ENCODE measurements at places on chromosomes 3 and 15.

DNA sequence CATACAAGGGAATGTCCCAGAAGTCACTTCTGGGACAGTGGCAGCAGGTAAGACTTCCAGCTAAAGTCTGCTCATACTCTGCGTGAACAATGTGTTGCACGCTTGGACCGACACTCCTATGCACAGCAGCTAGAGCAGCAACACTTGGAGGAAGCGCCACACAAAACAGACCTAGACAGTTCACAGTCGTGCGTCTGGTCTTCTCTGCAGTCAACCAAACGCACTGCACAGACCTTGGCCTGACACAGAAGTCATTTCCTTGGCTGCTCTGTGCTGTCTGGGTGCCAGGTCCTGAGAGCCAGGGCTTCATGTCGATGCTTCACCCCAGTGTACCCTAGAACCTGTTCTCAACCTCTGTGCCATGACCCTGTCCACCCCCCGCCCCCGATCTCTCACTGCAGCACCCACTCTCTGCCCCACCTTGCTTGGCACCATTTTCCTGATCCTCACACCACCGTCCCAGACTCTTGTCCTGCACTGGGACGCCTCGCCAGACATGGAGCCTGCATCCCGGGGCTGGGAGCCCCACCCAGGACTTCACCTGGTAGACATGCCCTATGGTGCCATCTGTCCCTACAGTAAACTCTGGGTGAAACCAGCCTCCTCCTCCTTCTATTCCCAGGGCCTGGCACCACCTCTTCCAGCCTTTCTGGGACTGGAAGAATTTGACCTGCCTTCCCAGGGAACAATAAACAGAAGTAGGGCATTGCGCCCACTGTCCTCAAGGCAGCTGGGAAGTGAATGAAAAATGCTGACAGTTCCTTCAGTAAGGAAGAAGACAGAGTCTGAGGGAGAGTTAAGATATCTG is 3.1 kb downstream of the ATP10A start:
- DNase-seq = peak; percentile 37

- DNase-seq = no peak
These were observed 13.0 kb downstream of the UACA start for GRCh38 chr15:70750203-70750869.

GRCh38 chr15:64502551-64502950 is 42.2 kb downstream of the ZNF609 start:
- no peak for DNase-seq

- no peak for DNase-seq
These were observed 185.7 kb downstream of the CGGBP1 start for GRCh38 chr3:87873136-87873535.

DNA sequence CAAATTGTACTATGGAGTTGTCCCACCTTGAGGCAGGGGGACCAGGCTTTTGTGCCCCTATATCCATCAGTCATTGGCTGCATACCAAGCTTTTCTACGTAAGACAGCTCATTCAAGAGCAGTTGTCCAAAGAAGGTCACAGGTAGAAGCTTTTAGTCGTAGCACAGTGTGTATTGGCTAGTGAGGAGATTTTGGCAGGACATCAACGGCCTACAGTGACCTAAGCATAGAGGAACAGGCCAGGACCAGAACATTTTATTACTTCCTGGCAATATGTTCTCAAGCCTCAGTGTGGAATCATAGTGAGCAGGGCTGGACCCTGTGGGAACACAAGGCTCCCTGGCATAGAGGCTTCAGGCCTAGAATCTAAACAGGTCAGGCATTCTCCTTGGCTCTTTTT is 105.4 kb upstream of the ANKRD28 start:
- DNase-seq = no peak

GRCh38 chr15:51030649-51031316 is 63.9 kb downstream of the TNFAIP8L3 start:
- DNase-seq = no peak

DNA sequence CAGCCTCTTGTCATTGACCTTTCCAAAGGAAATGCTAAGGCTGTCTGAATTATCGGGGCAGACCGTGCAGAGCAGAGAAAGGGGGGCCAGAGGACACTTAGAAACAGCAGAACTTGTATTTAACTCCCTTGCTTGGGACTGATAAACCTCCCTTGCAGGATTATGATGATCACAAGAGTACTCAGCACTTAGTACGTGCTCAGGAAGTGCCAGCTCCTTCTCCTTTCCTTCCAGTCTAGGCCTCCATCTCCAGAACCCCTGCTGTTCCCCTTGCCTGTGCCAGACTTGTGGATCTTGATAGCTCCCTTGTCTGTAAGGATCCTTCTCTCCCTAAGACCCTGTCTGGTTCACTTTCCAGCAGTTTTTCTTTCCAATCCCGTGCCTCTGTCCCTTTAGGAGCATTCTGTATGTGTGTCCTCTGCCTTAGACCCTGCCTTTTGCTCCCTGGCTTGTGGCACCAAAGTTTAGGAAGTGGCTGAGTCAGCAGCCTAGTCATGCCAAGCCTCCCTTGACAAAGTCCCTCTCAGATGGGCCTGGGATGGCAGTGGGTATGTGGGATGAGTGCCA is 747 bp downstream of the SORD start:
- peak; percentile 4 for DNase-seq

- DNase-seq = no peak
These were observed 247.7 kb downstream of the PLCL2 start for GRCh38 chr3:17132286-17133115.

DNA sequence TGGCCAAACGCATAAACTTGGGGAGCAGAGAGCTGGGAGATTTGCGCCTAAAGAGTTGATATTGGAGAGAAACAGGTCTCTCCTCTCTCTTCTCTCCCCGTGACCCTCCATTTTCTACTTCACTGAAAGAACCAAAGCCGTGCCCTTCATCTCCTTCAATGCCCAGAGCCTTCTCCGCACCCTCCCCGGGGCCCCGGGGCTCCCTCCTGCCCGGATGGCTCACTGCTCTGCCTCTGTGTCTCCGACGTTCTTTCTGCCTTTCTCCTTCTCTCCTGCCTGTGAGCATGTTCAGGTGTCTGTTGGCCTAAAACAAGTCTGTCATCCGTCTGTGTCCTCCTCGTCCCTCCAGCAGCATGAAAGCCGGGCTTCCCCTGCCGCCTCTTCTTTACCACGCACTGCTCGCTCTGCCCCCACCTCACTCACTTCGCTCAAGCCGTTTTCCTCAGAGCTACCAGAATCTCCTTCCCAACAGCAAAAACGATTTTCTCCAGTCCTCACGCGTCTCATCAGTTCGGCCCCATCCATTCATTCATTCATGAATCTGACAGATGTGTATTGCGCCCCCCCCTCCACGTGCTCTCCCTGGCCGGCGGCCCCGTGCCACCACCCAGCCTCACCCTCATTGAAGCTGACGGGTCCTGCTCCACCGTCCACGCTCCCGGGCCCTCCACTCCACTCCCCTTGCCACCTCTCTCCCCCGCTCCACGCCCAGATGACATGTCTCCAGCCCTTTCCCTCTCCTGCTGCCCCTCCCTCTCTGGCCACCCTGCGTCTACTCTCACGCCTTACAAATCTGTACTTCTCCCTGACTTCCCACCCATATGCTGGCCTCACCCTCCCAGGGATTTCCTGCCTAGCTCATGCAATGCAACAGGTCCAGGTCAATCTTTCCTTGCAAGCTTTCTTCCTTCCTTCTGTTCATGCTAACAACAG is 10.2 kb downstream of the MUC4 start:
- no peak for DNase-seq

DNA sequence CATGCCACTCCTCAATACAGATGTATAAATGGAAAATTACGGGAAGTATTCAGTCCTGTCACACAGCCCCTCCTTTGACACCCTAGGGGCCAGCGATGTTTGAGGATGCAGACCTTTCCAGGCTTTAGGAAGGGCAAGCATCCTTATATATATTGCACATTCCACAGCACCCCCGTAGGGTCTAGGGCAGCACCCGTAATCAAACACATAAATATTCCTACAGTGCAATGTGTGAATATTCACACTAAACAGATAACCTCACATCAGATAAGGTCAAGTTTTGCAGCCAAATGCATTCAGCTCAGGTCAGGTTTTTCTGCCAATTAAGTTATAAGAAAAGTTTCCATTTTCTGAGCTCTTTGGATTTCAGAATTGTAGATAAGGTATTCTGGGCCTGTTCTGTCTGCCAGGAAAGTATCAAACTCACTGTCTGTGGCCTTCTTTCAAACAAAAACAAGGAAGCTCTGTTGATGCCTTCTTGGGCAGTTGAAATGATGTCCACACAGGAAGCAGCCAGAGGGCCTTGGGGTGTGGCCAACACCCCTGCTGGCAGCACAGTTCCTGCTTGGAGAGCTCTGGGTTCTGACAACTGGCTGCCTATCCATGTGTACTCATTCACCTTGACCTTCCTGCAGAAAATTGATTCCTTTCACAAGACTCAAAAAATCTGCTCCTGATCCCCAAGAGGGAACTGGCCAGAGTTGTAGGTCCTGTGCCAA is 427.0 kb downstream of the NTRK3 start:
- no peak for DNase-seq

- peak; percentile 68 for DNase-seq
These were observed 13.6 kb downstream of the MRPS25 start for GRCh38 chr3:15051531-15051930.

DNA sequence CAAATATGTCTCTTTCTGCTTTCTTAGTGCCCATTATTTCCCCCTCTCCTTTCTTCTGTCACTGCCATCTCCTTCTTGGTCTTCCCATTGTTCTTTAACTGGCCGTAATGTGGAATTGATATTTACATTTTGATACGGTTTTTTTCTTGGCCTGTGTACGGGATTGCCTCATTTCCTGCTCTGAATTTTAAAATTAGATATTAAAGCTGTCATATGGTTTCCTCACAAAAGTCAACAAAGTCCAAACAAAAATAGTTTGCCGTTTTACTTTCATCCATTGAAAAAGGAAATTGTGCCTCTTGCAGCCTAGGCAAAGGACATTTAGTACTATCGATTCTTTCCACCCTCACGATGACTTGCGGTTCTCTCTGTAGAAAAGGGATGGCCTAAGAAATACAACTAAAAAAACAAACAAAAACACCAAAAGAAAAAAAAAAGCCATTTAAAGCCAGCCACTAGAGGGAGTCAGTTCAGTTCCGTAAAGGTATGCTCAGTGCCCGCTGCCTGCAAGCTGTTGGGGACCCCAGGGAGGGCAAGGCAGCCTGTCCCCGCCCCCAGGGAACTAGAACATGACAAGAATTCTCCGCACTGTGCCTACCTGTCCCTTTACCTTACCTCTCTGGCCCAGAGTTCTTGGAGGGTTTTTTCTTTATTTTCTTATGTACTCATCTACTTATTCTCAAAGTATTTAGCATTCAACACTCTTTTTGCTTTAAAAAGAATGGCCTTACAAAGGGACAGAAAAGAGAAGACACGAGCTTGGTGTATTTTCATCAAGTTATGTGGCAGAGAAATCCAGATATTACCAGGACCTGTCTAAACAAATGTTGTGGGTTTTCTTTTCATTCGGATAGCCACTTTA is 30.0 kb upstream of the NR2E3 start:
- DNase-seq = peak; percentile 37

DNA sequence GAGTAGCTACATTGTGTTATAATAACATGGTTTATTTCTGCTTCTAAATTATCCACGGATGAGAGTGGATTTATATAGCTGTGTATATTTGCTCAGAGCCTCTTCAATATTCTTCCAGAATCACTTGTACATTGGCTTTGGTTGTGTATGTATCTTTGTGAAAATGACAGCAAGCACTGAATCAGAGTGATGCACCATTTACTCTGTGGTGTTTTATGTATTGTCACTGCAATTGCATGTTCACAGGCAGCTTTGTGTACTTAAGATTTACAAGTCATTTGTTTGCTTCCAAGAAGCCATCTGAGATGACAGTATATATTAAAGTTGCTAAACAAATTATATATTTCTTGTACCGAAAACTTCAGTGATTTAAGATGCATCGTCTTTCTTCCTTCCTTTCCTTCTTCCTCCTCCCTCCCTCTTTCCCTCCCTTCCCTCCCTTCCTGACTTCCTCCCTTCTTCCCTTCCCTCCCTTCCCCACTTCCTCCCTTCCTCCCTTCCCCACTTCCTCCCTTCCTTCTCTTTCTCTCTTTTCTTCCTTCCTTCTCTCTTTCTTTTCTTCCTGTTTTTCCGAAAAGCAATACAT is 362.3 kb upstream of the GOLIM4 start:
- DNase-seq = no peak

GRCh38 chr3:178435575-178435974 is 100.7 kb upstream of the KCNMB2 start:
- DNase-seq = no peak

DNA sequence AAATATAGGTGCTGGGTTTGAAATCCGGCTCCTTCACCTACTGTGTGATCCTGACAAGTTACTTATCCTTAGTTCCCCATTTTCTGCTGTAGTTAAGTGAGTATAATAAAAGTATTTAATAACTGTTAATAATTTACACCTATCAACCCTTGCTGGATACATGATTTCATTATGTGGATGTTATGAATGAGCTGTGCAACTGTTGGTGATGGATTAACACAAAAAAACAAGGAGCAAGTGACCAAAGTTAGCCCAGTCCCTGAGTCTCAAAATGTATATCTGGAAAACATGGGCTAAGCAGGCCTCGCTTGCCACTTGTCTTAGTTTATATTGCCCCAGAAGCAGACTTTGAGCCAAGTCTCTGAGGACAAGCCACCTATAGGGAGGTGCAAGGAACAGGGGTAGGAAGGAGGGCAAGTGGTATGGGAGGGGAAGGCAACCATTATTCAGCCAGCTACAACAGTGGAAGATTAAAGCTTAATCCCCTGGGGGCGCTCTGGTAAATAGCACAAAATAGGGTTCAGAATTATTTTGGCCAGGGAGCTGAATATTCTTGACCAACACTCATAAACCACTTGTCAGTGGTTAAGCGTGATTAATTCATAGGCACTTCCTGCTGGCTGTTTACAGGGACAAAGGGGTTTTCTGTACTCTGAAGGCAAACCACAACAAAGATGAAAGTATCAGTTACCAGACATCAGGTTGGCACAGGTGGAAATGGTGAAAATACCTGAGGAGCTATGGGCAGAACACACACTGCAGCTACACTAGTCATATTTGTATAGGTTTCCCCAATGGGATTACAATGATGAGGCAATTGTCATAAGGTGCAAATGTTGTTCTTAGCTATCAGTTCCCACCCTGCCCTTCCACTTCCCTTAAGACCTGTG is 76.2 kb downstream of the TRIM42 start:
- no peak for DNase-seq

- DNase-seq = no peak
These were observed 141.2 kb downstream of the NEK11 start for GRCh38 chr3:131167867-131168266.

- DNase-seq = no peak
These were observed 428.4 kb upstream of the MDFIC2 start for GRCh38 chr3:70740872-70741271.

GRCh38 chr15:66646308-66646707 is 55.7 kb upstream of the SMAD6 start:
- no peak for DNase-seq

DNA sequence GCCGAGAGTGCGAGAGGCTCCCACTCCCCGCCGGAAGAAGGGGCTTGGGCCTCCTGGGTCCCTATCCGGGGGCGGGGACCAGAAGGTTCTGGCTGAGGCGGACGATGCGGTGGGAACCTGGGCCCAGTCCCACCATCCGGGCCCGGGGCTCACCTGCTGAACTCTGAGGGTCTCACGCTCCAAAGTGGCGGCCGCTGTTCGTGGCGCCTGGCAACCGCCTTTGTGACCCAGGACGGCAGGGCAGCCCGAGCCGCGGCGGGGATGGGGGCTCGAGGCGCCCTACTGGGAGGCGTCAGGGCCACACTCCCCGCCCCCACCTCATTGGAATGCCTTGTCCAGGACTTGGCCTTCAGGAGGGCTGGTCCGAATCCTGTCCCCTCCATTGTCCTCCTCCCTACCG is at the start of gene FANCD2OS:
TSS of gene FANCD2OS (minus strand) at position 165 of the 400 bp plus-strand sequence. CDS start 3,481 bp downstream, outside the sequence.
- DNase-seq = no peak

GRCh38 chr3:54575618-54575960 is 352.3 kb downstream of the LRTM1 start:
- no peak for DNase-seq
